ENCODE measurements at places on chromosomes 7 and 10.
A peak's percentile ranks its signal among the peaks of the same experiment; 100 is the strongest.

DNA sequence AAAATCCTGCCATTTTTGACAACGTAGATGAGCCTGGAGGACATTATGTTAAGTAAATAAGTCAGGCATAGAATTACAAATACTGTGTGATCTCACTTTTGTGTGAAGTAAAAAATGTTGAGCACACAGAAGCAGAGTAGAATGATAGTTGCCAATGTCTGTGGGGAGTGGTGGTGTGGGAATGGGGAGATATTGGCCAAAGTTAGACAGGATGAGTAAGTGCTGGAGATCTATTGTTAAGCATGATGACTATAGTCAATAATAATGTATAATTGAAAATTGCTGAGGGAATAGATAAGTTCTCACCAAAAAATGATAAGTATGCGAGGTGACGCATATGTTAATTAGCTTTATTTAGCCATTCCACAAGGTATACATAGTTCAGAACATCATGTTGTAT is 92.0 kb downstream of the GPR85 start:
- peak; percentile 75 for DNase-seq

DNA sequence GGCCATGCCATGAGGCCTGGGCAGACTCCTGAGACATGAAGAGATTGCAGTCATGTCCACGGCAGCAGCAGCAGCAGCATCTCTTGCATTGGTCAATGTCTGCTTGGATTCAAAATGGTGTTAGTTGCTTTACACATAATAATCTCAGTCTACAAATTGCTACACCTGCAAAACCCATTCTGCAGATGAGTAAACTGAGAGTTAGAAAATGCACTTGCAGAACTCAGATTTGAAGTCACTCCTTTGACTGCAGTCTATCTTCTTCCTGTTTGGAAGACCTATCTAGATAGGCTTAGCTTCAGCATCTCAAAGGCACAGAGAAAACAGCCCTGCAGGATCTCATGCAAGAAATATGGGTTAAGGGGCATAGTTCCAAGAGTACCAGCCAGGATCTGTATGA is 350.3 kb downstream of the TNS3 start:
- DNase-seq: no peak

GRCh38 chr7:28488061-28488791 is 75.9 kb downstream of the CREB5 start:
- DNase-seq: no peak

GRCh38 chr7:138267934-138268333 is 191.7 kb downstream of the AKR1D1 start:
- no peak for DNase-seq

All from EH (cell line).